Colonic mucosa (tissue), 4 donors: ENCODE measurements at places on chromosomes 7 and 10.

DNA sequence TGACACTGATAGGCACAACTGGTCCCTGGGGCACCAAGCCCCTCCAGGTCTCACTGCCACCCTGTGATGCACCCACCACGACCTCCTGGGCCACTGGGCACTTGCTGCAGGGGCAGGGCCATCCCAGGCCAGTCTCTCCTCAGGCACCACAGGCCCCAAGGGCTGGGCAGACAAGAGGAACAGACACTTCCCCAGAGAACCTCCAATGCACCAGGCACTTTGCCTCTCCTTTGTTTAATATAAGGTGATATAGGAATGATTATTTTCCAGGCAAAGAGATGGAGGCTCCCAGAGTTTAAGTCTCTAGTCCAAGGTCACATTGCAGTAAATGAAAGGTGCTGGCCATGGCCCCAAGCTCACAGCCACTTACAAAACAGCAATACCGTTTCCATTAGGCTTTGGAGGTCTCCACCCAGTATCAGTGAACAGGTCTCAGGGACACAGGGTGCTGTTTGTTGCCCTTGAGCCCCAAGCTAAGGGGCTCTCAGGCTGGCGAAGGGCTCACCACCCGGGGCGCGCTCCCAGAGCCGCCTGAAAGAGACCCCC is 4.5 kb downstream of the DEPP1 start:
- DNase-seq, result no peak

DNA sequence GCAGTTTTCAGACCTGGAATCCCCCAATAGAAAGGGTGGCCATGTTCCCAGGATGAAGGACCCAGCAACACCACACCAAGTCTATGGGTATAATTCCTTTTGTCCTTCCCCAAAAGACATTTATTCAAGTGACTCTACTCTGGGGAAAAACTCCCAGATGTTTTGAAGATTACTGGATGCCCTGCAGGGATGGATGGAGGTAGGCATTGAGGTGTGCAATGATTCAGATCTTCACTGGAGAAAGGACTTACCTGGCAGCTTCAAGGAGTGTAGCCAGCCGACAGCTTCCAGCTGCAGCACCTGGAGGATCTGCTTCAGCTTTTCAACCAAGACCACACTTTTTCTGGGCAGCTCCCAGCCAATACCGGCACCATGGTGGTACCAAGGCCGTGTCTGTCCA is 172.0 kb downstream of the BAMBI start:
- DNase-seq, result no peak

DNA sequence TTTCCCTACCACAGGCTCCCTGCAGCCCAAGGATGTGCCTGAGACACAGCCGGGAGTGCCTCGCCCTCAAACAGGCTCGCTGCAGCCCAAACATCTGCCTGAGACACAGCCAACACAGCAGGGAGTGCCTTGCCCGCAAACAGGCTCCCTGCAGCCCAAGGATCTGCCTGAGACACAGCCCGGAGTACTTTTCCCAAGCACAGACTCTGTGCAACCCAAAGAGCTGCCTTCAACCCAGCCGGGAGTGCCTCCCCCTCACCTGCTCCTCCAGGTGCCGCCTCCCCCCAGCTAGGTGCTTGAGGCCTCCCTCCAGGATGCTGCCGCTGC is 42.9 kb downstream of the ANTXRL start:
- no peak for DNase-seq

DNA sequence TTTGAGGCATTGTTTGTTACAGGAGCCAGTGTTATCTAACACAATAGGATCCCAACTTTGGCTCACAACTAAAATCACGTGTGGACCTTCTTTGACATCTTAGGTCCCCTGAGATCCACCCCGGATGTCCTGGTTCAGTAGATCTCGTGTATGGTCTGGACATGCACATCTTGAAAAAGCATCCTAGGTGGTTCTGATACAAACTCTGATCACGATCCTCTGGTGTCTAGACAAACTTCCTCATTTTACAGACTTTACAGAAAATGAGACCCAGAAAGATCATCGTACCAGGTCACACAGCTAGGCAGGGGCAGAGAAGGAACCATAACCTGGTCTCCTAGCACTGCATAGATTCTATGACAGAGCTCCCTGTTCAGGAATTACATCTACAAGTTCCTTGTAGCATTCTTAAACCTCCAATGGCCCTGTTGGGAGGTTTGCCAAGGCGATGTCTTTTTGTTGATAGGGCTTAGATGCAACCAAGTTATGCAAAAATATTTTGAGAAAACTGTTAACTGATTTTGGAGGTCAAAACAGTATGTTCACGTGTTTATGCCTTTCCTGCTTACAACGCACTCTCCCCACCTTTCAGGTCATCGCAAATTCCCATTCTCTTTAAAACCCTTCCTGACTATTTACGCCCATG is 30.8 kb upstream of the CHST15 start:
- no peak for DNase-seq

GRCh38 chr7:154592388-154592787 is 410.5 kb downstream of the PAXIP1 start:
- DNase-seq, result no peak

- DNase-seq, result no peak
Observed at GRCh38 chr10:10758306-10758705, 259.4 kb upstream of the CELF2 start.

DNA sequence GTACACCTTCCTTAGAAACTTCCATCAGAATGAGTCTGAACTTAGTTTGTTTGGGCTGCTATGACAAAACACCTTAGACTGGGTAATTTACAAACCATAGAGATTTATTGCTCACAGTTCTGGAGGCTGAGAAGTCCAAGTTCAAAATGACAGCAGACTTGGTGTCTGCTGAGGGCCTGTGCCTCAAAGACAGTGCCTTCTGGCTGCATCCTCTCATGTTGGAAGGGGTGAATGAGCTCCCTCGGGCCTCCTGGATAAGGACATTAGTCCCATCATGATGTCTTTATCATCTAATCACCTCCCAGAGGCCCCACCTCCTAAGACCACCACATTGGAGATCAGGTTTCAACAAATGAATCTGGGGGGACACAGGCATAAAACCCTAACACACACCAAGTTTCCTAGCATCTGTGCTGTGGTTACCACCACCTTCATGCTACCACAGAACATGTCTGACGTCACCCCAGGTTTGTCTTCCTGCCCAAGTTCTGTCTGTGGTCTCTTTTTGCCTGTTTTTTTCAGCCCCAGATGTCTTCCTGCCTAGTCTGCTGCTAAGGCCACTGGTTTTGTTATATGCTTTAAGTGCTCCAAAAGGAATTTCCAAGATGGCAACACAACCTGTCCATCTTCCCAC is 150.9 kb upstream of the COBL start:
- no peak for DNase-seq

DNA sequence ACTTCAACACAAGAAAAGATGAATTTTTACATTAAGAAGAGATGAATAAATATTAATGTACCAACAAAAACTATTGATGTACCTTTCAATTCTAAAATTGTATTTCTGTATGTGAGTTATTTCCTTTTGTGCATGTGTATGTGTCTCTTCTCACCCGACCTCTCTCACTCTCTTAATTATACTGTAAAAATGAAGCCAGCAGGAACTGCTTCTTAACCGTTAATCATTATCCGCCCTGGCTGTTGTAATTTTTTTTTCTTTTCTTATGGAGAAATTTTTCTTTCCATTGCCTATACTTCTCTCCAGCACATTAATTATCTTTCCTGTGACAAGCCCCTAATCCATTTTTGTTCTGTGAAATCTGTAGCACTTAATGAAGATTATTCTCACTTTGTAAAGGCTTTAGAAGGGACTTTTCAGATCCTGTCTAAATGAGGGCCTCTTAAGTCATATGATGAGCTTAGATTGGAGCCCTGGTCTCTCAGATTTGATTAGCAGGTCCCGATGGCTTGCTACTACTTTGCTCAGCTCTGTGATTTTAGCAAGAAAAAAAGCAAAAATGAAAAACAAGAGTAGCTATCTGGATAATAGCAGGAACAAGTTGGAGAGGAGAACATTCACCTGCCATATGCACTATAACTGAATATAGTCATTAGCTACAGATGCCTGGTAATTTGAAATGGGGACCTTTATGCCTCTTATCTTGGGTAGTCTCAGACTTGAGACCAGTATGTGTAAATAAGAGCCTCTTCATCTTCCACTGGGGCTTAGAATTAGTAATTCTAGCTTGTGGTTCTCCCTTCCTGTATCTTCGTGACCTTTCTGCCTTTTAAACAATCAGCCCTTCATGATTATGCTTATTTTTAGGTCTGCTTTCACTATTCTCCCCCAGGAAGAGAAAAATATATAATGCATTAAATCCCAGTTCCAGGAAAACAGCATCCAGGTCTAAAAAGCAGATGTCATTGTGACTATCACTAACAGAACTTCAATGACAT is 80.0 kb upstream of the COL1A2 start:
- no peak for DNase-seq

DNA sequence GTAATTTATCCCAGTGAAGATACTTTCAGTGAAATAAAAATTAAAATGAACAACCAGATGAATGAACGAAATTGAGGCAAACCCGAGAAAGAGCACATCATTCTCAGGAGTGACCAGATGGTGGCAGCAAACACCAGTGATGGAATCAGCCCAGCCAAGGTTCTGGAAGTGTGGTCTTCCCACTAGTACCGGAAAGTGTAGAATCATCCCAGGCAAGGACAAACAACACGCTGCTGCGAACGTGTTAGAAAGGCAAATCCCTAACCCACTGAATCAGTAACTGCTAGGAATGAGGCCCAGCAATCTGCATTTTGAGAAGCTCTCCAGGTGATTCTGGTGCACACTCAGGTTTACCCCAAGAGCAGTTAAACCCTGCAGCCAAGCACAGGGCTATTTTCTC is 15.5 kb upstream of the SLC18A3 start:
- DNase-seq, result peak; percentile 39

GRCh38 chr7:127667017-127667670 is 15.2 kb downstream of the SND1 start:
- no peak for DNase-seq

GRCh38 chr10:124299696-124300095 is 119.0 kb downstream of the OAT start:
- no peak for DNase-seq

GRCh38 chr7:96284835-96285234 is 37.1 kb downstream of the SLC25A13 start:
- no peak for DNase-seq

DNA sequence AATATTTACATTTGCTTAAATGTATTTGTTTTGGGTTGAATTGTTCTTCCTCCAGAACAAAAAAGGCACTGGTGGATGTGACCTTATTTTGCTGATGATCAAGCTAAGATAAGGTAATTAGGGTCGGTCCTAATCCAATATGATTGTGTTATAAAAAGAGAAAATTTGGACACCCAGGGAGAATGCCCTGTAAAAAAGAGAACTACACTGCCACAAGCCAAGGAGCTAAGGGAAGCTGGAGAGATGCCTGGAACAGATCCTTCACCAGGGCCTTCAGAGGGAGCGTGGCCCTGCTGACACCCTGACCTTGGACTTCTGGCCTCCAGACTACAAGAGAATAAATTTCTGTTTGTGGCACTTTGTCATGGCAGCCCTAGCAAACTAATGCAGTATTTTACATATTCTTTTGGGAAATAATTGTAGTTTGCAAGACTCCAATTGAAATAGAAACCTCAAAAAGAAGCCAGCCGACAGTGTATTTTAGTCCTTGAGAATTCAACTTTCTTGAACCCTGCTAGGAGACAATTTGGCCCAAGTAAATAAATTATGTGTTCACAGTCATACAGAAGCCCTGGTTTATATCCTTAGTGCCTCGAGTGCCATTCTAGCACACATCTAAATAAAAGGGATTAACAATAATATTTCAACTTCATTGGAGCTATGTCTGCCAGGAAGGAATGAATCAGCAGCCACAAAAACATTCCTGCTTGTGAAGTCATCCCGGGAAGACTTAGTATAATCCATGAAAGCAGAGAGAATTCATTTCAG is 164.6 kb downstream of the PKD1L1 start:
- DNase-seq, result no peak

- DNase-seq, result no peak
Observed at GRCh38 chr10:133269367-133269766, 7.3 kb downstream of the ADAM8 start.

GRCh38 chr10:10891124-10892082 is 126.3 kb upstream of the CELF2 start:
- no peak for DNase-seq

DNA sequence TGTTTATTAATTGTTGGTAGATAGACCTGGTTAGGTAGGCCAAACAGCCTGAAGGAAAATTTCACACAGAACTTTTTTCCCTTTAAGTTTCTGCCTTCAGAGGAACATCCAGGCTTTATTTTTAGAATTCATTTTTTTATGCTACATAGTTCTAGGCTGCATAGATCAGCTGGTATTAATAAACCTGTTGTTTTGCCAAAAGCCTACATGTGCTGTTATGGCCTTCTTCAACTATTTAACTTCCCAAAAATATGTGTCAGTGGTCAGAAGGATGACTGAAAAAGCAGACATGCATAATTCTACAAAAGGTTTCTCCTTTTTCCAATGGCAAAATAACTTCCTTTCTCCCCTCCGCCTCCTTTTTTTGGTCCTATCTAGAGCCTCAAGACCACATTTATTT is 303.0 kb upstream of the DKK1 start:
- DNase-seq, result no peak
